ENCODE measurements at places on chromosomes 4 and X.

DNA sequence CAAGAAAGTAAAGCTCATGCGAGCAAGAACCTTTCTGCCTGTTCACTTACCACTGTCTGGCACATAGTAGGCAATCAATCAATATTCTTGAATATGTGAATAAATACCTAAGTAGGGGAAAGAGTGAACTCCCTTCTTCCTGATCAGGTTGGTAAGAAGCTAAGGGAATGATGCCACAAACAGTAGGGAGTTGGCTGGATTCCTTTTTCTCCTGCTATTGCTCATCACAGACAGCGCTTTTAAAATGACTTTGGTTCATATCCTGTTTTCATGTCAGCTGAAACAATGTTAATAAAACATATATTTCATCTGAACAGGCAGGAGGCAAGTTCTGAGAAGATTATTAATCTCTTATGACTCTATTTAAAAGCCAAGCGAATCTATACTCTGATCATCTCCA, 99.2 kb downstream of the NSUN7 start:
- no peak for DNase-seq

- DNase-seq, result peak; percentile 51
Observed at GRCh38 chr4:139368998-139369397, 66.7 kb upstream of the NDUFC1 start.

DNA sequence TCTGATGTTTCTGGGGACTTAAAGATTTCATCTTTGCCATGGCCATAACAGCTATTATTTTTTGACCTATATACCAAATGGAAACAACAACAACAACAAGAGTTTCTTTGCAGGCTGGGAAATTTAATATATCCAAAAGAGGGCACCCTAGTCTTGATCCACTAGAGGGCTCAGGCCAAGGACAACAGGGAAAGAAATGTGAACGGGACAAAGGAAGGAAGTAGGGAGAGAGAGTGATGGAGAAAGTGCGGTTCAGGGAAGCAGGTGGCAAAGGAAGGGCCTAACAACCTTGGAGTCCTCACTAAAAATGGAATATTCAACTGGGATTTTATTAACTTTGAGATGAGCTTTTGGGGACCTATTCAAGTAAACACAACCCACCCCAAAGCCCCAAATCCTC, 67.8 kb upstream of the SCML1 start:
- DNase-seq, result no peak

- DNase-seq, result no peak
Observed at GRCh38 chrX:112670977-112671376, 8.8 kb downstream of the LHFPL1 start.

DNA sequence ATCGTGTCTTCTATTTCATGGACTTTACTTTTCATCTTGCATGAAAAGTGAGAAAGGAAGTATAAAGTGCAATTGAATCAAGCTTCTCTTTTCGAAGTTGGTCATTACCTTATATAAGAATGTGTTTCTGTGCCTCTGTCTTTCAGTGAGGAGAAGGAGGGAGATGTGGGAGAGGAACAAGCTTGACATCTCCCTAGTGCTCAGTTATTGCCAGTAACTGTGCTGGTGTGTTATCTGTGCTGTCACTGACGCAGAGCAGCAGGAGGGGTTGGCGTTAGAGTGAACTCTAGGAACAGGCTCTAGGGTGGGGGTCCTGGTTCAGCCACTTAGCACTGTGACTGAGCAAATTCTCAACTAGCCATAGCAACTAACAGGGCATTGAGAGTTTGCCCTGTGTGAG, 34.0 kb upstream of the TBC1D9 start:
- DNase-seq, result no peak

DNA sequence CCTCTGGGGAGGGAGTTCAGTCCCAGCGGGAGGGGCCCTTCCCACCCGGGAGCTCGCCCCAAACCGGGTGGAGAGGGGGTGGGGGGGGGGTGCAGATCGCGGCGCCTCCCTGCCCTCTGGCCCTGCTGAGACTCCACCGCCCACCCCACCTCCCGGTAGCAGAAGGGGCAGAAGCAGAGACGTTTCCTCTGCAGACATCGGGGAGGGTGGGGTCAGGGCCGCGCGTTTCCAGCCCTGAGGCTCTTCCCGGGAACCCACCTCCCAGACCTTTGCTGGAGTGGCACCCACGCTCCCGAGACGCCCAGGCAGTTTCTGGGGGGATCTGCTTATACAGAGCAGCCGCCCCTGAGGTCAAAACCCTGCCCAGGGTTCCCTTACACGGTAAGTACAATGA, 30.2 kb downstream of the CPLX1 start:
- no peak for DNase-seq

- DNase-seq, result no peak
Observed at GRCh38 chr4:105227054-105227453, 80.4 kb downstream of the TET2 start.

GRCh38 chr4:72111863-72112262, 80.1 kb downstream of the NPFFR2 start:
- no peak for DNase-seq

- no peak for DNase-seq
Observed at GRCh38 chr4:109174224-109174953, 128.1 kb downstream of the COL25A1 start.

- DNase-seq, result no peak
Observed at GRCh38 chrX:49053223-49054072, 5.4 kb upstream of the CCDC120 start.

- DNase-seq, result no peak
Observed at GRCh38 chr4:67109276-67109675, 436.0 kb downstream of the CENPC start.

- no peak for DNase-seq
Observed at GRCh38 chr4:153114771-153115321, 89.4 kb upstream of the TRIM2 start.

DNA sequence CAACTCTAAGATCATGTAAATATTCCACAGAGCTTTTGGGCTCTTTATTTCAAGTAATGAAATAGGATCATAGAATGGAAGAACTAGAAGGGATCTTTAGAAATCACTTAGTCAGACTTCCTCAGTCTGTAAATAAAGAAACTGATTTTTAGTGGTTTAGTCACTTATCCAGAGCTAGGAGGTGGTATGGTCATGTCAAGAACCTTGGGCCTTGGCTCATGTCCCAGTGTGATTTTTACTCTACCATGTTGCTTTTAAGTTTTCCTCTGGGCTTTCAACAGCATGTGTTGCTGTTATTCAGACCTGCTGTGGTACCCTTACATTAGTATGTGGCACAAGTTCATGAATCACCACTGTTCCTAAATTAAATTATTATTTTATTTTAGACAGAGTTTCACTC, 184.9 kb downstream of the FRAS1 start:
- DNase-seq, result no peak

- DNase-seq, result no peak
Observed at GRCh38 chr4:171532968-171533367, 280.2 kb upstream of the GALNTL6 start.

- no peak for DNase-seq
Observed at GRCh38 chr4:62208921-62209320, 1008.8 kb downstream of the ADGRL3 start.

DNA sequence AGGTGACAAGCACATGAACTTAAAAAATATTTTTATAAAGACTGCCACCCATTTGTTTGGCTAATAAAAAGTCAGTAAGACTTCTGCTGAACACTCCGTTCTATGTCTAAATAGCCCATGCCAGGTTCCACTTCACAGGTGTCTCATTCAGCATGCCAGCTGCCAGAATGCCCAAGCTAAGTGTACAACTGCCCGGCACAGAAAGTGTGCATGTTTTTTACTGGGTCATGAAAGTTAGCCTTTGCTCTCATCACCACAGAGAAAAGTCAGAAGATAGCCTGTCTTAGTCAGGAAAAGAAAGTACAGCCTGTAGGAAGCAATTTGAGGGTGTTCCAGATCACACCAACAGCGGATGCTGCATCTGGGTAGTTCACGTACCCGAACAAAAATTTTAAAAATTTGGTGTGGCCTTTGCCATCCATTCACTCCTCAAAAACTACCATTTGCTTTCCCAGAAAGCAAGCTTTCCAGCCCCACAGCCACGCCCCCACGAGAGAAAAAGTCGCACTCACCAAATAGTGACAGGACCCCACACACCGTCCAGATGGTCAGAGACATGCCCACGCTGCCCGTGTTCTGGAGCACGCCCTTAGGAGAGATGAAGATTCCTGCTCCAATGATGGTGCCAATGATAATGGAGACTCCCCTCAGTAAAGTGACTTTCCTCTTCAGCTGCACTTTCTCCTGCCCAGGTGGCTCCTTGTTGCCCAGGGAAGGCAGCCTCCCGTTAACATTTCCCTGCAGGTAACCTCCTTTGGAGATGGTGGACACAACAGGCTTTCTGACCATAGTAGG, 671 bp downstream of the SLC7A11 start:
- DNase-seq, result no peak

DNA sequence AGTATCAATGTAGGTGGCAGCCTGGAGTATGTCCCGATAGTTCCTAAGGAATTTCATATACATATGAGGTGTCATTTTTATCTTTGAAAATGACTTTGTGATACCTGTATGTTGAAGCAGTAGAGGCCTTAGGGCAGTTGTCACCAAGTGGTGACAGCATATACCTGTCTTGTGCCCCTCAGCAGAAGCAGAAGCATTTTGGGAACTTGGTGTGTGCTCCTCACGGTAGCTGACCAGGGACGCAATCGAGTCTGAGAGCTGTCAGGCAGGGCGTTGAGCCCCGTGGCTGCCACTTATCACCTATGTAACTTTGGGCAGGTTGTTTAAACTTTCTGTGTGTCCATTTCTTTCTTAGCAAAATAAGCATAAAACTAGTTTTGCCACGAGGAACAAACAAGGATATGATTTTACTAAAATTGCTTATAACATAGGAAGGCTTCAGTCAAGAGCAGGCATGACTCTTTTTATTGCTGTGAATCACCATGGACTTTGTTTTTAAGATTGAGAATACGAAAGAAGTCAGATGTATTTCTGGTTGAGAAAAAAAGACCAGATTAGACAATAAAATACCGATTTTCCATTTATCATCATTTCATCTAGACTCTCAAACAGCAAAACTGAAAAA, 161.5 kb downstream of the CPE start:
- no peak for DNase-seq

GRCh38 chr4:182225257-182225852, 17.8 kb upstream of the TENM3 start:
- no peak for DNase-seq

GRCh38 chr4:149176039-149176438, 639.6 kb downstream of the IQCM start:
- DNase-seq, result no peak

- DNase-seq, result no peak
Observed at GRCh38 chr4:2079926-2080325, 20.8 kb downstream of the NAT8L start.

DNA sequence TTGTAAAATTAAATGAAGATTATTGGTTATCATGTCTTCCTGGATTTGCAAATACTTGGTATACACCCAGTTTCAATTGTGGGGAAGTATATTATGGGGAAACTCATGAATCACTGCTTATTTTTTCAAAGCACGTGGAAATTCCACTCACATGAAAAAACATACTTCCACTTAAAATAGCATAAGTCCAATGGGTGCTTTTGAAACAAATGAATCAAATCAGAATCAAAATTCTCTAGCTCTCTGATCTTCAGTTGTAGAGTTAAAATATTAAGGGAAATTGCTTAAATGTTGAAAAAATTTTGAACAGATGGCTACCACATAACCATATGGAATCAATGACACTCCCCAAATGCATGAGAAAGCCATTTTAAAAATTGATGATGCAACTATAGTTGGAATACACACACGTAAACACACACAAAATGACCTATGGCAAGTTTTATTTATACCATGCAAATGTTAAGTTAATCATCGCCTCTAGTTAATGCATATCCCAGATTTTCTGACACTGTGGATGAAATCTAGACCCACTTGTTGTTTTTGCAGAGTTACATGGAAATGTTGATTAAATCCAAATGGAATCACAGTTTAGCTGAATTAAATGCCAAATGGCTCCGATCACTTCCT, 93.2 kb downstream of the ARSF start:
- no peak for DNase-seq

- peak; percentile 21 for DNase-seq
Observed at GRCh38 chr4:102665527-102665926, 95.2 kb downstream of the MANBA start.

DNA sequence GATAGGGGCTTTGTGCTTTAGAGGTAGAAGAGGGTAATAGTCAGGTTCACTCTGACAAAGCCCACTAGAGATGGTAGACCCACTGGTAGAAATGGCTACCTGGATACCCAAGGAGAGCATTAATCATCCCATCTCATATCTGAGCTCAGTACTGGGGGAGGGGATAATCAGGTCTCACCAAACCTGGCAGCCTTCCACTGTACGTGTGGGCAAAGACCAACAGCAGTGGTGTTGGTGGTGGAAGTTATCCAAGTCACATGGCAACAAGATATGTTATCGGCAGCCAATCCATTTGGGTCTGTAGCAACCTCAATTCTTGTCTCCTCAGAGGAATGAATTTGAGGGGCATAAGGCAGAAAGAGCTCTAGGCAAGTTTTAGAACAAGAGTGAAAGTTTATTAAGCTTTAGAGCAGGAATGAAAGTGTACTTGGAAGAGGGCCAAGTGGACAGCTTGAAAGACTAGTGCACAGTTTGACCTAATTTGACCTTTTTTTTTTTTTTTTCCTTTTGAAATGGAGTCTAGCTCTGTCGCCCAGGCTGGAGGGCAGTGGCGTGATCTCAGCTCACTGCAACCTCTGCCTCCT, 67.0 kb upstream of the CXCL13 start:
- DNase-seq, result no peak

DNA sequence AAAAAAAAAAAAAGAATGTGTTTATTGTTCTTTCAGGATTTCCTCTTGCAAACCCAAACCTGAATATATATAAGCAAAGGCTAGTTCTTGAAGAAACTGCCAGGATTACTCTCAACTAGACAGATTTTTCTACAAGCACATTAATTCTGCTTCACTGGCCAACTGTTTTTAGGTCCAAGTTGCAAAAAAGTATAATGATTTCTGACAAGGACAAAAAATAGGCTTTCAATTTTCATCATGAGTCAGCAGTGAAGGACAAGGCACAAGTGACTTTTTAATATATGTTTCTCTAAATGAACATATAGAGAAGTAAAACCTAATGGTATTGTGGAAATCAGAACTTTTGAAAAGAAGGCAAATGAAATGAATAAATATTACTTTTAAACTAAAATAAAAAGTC, 73.7 kb downstream of the ELOVL6 start:
- DNase-seq, result no peak

GRCh38 chr4:27173280-27173679, 312.6 kb downstream of the STIM2 start:
- no peak for DNase-seq

GRCh38 chr4:48112017-48112667, 21.9 kb downstream of the TXK start:
- no peak for DNase-seq

DNA sequence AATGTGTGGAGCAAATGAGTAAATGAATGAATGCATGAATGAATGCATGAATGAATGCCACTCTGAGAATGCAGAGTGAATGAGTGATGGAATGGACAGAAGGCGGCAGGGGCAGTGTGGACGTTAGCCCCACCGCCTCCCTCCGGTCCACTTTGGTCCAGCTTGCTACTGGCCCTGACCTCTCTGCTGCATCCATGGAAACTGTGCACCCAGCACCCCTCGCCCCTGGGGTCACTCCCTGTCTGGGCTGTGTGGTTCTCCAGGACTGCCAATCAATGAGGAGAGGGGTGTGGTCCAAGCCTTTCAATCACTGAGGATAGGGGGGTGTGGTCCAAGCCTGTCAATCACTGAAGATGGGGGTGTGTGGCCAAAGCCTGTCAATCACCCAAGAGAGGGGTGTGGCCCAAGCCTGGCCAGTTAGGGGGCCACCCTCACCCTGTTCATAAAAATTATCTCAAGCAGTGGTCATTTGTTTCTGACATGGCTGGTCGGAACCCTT, 39.2 kb upstream of the ASMTL start:
- no peak for DNase-seq
